ENCODE measurements at places on chromosomes 2 and 18.

GRCh38 chr2:106843910-106844250 lies 42.1 kb downstream of the ST6GAL2 start:
- H3K27ac ChIP-seq, result no peak overlapping the region
- no peaks in the 10 kb centered on the region for H3K36me3 ChIP-seq
- H3K27me3 ChIP-seq, result no peaks in the 10 kb centered on the region
- H3K4me1 ChIP-seq, result no peaks in the 10 kb centered on the region
- DNase-seq, result no peak

- no peaks in the 10 kb centered on the region for H3K4me1 ChIP-seq
- H3K36me3 ChIP-seq, result no peaks in the 10 kb centered on the region
- no peaks in the 10 kb centered on the region for H3K27me3 ChIP-seq
- H3K4me3 ChIP-seq, result no peak overlapping the region
Observed at GRCh38 chr18:29879763-29880162, 1162.8 kb downstream of the DSC3 start.

DNA sequence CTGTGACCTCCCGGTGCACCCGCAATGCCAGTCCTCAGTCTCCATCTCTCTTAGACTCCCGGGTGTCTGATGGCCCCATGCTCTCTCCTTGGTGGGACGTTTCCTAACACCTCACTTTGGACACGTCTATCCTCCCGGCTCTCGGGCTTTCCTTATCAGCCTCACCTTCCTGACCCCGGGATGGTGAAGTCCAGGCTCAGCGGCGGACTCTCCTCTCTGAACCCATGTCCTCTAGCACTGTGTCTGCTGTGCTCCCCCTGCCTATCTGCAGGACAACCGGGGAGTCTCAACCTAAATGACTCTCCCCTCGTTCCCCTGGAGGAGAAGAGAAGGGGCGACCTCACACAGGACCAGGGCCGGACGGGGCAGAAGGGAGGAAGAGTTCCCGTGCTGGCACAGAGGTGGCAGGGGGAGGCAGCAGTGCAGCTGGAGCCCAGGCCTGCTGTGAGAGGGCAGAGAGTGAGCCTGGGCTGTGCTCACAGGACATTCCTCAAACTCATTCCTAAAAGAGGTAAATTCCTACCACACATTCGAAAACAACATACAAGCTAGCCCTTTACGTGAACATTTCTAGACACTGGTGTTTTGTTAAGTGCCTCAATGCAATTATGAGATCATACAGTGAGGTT lies 41.9 kb downstream of the MBP start:
- H3K36me3 ChIP-seq, result peaks cover 7% of the 10 kb centered on the region
- H3K4me1 ChIP-seq, result peaks cover 79% of the 10 kb centered on the region
- no peaks in the 10 kb centered on the region for H3K27me3 ChIP-seq
- no peak for DNase-seq

DNA sequence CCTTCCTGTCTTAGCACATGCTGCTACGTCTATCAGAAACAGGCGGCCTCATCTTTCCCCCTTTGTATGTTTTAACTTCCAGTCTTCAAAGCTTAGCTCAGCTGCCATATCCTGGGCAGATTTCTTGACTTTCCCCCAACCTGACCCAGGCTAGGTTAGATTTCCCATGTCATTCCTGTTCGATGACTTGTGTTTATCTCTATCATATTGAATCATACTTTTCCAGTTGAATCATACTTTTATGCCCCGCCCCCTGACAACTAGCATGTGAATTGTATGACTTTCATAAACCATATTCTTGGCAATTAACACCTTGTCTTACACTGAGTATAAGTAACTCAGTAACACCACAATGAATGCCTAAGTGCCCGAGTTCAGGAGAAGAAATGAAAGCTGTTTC lies 128.3 kb downstream of the CYRIA start:
- no peaks in the 10 kb centered on the region for H3K36me3 ChIP-seq
- H3K27me3 ChIP-seq, result peaks cover 18% of the 10 kb centered on the region
- H3K27ac ChIP-seq, result no peak overlapping the region
- no peak overlapping the region for H3K4me3 ChIP-seq
- no peak for DNase-seq

DNA sequence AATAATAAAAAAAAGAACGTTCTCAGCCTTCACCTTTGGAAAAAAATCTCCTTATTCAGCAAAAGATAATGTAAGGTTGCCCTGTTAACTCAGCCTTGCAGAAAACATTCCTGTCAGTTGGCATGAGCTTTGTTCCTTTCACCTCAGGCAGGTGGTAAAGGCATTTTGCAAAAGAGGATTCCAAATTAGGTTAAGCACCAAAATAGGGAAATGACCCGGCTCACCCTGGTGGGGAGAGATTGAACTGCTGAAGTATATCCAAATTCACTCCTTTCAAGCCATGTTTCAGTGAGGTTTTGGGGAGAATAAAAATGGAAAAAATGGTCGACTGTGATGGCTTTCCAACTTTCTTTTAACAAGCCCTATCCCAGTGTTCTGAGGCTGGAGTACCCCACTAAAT lies 1988.8 kb upstream of the PIK3C3 start:
- no peak for DNase-seq
- no peaks in the 10 kb centered on the region for H3K4me1 ChIP-seq
- no peak overlapping the region for H3K4me3 ChIP-seq
- H3K27ac ChIP-seq, result no peak overlapping the region

GRCh38 chr2:14901737-14902136 lies 269.2 kb downstream of the LRATD1 start:
- no peaks in the 10 kb centered on the region for H3K4me1 ChIP-seq
- H3K36me3 ChIP-seq, result no peaks in the 10 kb centered on the region
- H3K27me3 ChIP-seq, result no peaks in the 10 kb centered on the region
- DNase-seq, result no peak

GRCh38 chr2:54669677-54670484 lies 53.6 kb upstream of the EML6 start:
- H3K4me1 ChIP-seq, result peaks cover 25% of the 10 kb centered on the region
- H3K4me3 ChIP-seq, result no peak overlapping the region
- DNase-seq, result no peak
- no peak overlapping the region for H3K27ac ChIP-seq
- no peaks in the 10 kb centered on the region for H3K27me3 ChIP-seq

DNA sequence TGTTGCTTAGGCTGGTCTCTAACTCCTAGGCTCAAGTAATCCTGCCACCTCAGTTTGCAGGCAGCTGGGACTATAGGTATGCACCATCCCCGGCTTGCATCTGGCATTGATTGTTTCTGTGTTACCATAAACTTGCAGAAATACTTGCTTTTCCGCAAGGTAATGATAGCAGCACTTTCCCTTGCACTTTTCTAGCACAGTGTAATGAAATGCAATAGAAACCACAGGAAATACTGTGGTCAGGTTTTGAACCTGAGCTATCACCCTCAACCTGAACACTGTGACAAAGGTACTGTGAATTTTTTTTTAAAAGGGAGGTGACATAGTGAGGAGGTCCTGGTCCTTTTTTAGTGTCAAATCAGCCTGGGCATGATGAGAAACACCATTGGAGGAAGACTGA lies 38.3 kb downstream of the DHRS9 start:
- H3K36me3 ChIP-seq, result peaks cover 4% of the 10 kb centered on the region
- peak overlapping the region; percentile 46 for H3K4me3 ChIP-seq
- DNase-seq, result no peak
- H3K4me1 ChIP-seq, result peaks cover 45% of the 10 kb centered on the region

DNA sequence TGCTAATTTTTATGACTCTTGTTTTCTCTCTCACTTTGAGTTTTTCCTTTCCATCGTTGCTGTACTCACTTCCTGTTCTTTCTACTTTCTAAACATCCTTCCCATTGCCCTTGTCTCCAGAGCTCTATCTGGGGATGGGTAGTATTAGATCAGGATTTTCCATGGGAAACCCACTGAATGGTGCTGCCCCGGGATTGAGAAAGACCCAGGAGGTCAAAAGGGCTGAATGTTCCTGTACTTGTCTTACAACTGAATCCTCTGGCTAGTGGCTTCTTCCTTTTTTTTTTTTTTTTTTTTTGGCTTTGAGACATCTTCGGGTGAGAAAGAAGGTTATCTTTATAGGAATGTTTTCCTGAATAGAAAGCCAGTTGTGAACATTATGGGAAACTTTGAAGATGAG lies 364.8 kb upstream of the SLC14A2 start:
- H3K36me3 ChIP-seq, result no peaks in the 10 kb centered on the region
- peaks cover 3% of the 10 kb centered on the region for H3K27me3 ChIP-seq
- no peaks in the 10 kb centered on the region for H3K4me1 ChIP-seq
- H3K27ac ChIP-seq, result no peak overlapping the region
- DNase-seq, result no peak
- H3K4me3 ChIP-seq, result no peak overlapping the region

GRCh38 chr2:173750353-173750801 lies 214.8 kb downstream of the SP3 start:
- H3K27ac ChIP-seq, result no peak overlapping the region
- H3K27me3 ChIP-seq, result peaks cover 20% of the 10 kb centered on the region
- no peaks in the 10 kb centered on the region for H3K36me3 ChIP-seq
- no peak for DNase-seq
- no peak overlapping the region for H3K4me3 ChIP-seq
- no peaks in the 10 kb centered on the region for H3K4me1 ChIP-seq

DNA sequence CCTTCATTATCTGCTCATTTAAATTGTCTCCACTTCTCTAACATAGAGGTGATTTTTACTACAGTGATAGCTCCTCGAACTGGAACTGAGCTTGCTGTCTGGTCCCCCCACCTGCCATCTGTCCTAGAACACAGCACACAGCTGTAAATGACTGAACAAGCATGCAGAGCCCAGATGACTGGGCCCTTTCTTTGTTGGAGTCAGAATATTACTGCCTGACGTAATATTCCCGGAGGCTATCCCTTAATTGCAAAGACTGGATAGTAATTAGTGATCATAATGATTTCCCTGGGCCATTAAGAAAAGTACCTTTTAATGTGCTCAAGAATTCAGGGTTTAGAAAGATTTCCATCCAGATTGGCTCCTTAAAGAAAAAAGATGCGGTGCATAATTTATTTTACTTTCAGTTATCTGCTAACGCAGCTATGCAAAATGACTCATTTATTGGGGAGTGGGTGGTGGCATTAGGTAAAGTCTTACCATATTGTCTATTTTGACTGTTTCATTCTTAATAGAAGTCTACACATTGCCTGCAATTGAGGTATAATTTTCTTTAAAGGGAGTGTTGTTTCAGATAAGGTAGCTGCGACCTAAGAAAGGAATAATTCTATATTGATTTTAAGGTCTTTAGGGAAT lies 84.4 kb downstream of the MAP4K4 start:
- DNase-seq, result no peak
- H3K27me3 ChIP-seq, result no peaks in the 10 kb centered on the region
- no peak overlapping the region for H3K4me3 ChIP-seq
- peaks cover 5% of the 10 kb centered on the region for H3K36me3 ChIP-seq
- peaks cover 78% of the 10 kb centered on the region for H3K4me1 ChIP-seq

- H3K4me1 ChIP-seq, result peaks cover 4% of the 10 kb centered on the region
- peaks cover 39% of the 10 kb centered on the region for H3K27me3 ChIP-seq
- DNase-seq, result no peak
- H3K36me3 ChIP-seq, result no peaks in the 10 kb centered on the region
Observed at GRCh38 chr2:26846334-26847306, 1.3 kb upstream of the DPYSL5 start.

GRCh38 chr2:48467637-48468036 lies 62.3 kb upstream of the STON1 start:
- no peak overlapping the region for H3K4me3 ChIP-seq
- no peaks in the 10 kb centered on the region for H3K4me1 ChIP-seq
- peaks cover 25% of the 10 kb centered on the region for H3K36me3 ChIP-seq
- DNase-seq, result no peak
- H3K27me3 ChIP-seq, result no peaks in the 10 kb centered on the region
- H3K27ac ChIP-seq, result no peak overlapping the region

DNA sequence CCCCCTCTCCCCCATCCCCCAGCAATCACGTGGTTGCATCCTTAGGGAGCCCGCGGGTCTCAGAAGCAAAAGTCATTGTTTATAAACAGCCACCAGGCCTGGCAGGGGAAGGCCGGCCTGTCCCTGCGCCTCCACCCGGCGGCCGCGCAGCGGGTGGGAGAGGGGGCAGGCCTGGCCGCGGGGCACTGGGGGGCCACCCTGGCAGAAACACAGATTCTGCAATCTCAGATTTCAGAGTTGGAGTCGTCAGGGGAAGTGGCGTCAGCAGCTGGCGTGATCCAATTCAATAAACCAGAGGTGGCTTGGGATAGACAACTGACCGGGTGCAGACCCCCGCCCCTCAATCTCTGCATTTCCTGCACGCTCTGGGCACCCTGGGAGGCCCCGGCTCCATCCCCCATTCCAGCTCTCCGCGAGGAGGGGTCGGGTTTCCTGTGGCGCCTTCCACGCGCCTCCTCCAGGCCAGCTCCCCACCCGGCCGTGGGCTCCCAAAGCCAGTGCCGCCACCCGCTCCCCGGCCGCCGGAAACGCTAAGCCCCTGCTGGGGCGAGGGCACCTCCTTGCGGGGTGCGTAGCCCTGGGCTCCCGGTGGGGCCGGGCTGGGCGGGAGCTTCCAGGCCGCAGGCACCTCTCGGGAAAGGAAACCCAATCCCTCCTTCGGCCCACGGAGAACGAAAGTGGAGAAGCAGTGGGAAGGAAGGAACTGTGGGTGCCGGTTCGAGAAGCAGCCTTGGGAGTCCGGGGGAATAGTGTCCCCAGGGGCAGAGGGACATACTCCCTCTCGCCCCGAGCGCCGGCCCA lies 1.1 kb downstream of the BIN1 start:
- H3K27ac ChIP-seq, result no peak overlapping the region
- DNase-seq, result no peak
- H3K36me3 ChIP-seq, result no peaks in the 10 kb centered on the region
- peak overlapping the region; percentile 92 for H3K4me3 ChIP-seq

- H3K27me3 ChIP-seq, result peaks cover 37% of the 10 kb centered on the region
- H3K4me3 ChIP-seq, result no peak overlapping the region
- no peaks in the 10 kb centered on the region for H3K4me1 ChIP-seq
- no peak for DNase-seq
Observed at GRCh38 chr18:57150828-57151227, 3.9 kb downstream of the BOD1L2 start.

GRCh38 chr2:97907369-97908100 lies 88.2 kb downstream of the TMEM131 start:
- H3K36me3 ChIP-seq, result peaks cover 22% of the 10 kb centered on the region
- H3K4me1 ChIP-seq, result peaks cover 54% of the 10 kb centered on the region
- H3K27ac ChIP-seq, result no peak overlapping the region
- H3K27me3 ChIP-seq, result no peaks in the 10 kb centered on the region
- no peak for DNase-seq

DNA sequence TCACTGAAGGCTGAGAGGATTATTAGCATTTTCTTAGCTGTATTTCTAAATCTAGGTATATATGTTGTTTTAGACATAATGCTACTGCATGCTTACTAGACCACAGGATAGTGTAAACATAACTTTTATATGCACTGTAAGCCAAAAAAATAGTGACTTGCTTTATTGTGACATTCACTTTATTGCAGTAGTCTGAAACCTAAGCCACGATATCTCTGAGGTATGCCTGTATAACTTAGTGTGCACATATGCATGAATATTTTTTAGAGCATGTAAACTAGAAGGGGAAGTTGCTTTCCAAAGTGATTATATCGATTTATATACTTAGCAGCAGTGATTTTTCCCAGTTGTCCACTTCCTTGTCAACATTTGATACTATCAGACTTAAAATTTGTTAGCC lies 81.8 kb downstream of the SOS1 start:
- H3K36me3 ChIP-seq, result peaks cover 5% of the 10 kb centered on the region
- H3K4me1 ChIP-seq, result no peaks in the 10 kb centered on the region
- H3K27me3 ChIP-seq, result no peaks in the 10 kb centered on the region
- H3K4me3 ChIP-seq, result no peak overlapping the region
- no peak overlapping the region for H3K27ac ChIP-seq
